ENCODE measurements at places on chromosomes 7 and 10. TPM values are rescaled to one million over a fixed set of nuclear protein-coding genes. Genes with fewer than 3 reads are reported as not detected.

AGBL3 gene
- 1.2 TPM for total RNA-seq

ACHE gene
- 4.6 TPM for total RNA-seq

DNA sequence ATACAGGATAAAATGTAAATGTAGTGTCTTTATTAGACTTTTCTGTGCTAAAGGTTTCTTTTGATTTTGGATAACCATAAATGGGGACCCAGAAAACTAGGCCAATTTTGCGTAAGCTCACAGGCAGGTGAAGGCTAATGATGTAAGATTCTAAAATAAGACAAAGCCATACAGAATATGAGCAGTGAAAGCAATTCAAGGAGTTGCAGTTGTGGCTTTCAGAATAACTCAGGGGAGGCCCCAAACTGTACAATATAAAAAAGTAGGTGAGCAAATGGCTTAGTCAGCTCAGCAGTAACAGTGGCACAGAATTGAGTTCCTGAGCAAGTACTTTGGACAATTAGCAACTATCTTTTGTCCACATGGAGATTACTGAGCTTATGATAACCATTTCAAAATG is 81.7 kb upstream of the NRP1 start:
- no peaks in the 10 kb centered on the region for H3K27me3 ChIP-seq
- H3K36me3 ChIP-seq, result no peaks in the 10 kb centered on the region
- no peak for DNase-seq
- no peaks in the 10 kb centered on the region for H3K4me1 ChIP-seq
- H3K27ac ChIP-seq, result no peak overlapping the region

DNA sequence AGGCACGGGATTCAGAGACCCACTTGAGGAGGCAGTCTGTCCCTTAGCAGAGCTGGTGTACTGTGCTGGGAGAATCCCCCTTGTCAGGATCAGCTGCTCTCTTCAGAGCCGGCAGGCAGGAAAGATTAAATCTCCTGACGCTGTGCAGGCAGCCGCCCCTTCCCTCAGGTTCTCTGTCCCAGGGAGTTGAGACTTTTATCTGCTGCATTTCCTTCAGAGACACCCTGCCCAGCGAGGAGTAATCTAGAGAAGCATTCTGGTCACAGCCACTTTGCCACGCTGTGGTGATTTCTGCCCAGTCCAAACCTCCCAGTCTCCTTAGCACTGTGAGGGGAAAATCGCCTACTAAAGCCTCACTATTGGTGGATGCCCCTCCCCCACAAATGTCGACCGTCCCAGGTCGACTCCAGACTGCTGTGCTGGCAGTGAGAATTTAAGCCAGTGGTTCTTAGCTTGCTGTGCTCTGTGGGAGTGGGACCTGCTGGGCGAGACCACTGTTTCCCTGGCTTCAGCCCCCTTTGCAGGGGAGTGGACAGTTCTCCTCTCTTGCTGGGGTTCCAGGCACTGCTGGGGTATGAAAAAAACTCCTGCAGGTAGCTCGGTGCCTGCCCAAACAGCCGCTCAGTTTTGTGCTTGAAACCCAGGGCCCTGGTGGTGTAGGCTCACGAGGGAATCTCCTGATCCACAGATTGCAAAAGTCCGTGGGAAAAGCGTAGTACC is 265.4 kb downstream of the ZWINT start:
- H3K4me1 ChIP-seq, result no peaks in the 10 kb centered on the region
- no peak overlapping the region for H3K4me3 ChIP-seq
- H3K36me3 ChIP-seq, result no peaks in the 10 kb centered on the region
- H3K27me3 ChIP-seq, result no peaks in the 10 kb centered on the region
- H3K27ac ChIP-seq, result no peak overlapping the region
- DNase-seq, result no peak

- no peaks in the 10 kb centered on the region for H3K36me3 ChIP-seq
- no peak overlapping the region for H3K4me3 ChIP-seq
- no peak overlapping the region for H3K27ac ChIP-seq
- DNase-seq, result no peak
- no peaks in the 10 kb centered on the region for H3K27me3 ChIP-seq
These were observed 72.0 kb upstream of the TES start for GRCh38 chr7:116138202-116138801.

GRCh38 chr7:37446371-37446770 is 2.3 kb downstream of the ELMO1 start:
- peak overlapping the region; percentile 45 for H3K27ac ChIP-seq
- H3K36me3 ChIP-seq, result no peaks in the 10 kb centered on the region
- peaks cover 55% of the 10 kb centered on the region for H3K4me1 ChIP-seq
- H3K27me3 ChIP-seq, result no peaks in the 10 kb centered on the region

All from esophagus muscularis mucosa (tissue), 4 donors.